CD4-positive, alpha-beta memory T cell (primary cell): ENCODE measurements at places on chromosomes 16 and 17. TPM values are rescaled to one million over a fixed set of nuclear protein-coding genes. Genes with fewer than 3 reads are reported as not detected.
A peak's percentile ranks its signal among the peaks of the same experiment; 100 is the strongest.

GRCh38 chr17:47952171-47953021 is 5.3 kb downstream of the PRR15L start:
- H3K36me3 ChIP-seq: no peaks in the 10 kb centered on the region
- no peak for DNase-seq
- no peak overlapping the region for H3K27ac ChIP-seq
- peaks cover 17% of the 10 kb centered on the region for H3K4me1 ChIP-seq

DNA sequence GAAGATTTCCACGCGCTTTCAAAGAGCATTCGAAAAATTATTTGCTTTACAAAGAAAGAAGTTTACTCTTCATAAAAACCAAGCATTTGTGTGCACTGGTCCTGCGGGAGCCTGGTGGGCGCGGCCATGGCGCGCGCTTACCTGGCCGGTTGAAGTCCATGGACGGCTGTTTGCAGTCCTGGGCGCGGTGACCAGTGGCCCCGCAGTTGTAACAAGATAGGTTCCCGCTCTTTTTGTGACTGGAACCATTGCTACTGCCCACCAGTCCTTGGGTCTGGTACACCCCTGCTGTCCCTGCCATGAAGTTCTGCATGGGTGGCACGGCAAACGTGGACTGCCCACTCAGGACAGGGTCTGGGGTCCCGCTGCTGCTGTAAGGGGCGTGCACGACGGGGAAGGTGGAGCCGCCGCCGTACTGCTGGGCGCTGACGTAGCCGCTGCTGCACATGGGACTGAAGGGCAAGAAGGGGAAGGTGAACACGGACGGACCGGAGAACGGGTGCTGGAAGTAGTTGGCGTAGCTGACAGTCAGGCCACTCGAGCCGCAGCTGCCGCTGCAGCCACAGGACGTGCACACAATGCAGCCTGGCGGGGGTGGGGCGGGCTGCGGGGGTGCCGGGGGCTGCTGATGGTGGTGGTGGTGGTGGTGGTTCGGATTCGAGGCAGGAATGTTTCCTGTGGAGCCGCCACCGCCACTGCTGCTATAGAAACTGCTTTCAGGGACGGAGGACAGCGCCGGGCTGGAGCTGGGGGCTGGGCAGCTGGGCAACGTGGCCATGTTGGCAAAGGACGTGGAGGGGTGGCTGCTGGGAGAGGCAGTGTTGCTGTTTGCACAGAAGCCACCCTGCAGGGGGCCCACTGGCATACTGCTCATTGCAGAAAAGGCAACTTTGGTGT is 19.5 kb downstream of the MAP1LC3B start:
- H3K4me1 ChIP-seq: no peaks in the 10 kb centered on the region
- H3K27ac ChIP-seq: no peak overlapping the region
- no peaks in the 10 kb centered on the region for H3K27me3 ChIP-seq
- no peak for DNase-seq

DNA sequence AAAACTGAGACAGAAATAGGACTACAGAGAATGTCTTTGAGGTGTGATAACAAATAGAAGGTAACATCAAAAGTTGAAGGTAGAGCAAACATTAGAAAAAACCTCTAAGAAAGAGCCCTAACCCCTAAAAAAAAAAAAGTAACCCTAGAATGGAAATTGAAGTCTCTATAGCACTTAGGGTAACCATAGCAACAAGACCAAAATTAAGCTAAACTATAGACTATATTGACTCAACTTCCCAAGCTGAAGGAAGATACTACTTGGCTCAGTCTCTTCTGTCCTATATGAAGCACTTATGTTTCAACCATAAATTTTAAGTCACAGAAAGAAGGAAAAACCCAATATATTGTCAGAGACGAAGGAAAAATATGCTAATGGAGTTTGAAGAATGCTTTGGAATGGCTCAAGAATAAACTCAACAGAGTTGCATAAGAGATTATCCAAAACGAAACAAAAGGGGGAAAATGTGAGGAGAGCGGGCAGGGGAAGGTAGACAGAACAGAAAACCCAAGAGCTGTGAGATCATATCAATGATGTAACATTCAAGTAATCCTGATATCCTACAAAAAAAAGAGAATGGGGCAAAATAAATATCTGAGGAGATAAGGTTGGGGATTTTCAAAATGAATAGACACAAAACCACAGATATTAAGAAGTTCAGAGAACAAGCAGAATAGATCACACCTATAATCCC is 88.4 kb downstream of the USP32 start:
- no peak overlapping the region for H3K27ac ChIP-seq
- no peak overlapping the region for H3K4me3 ChIP-seq
- DNase-seq: no peak
- H3K27me3 ChIP-seq: no peaks in the 10 kb centered on the region
- H3K36me3 ChIP-seq: no peaks in the 10 kb centered on the region

Gene SCGB1C2
- not detected for total RNA-seq

Gene PSMD3
- total RNA-seq: 60.3 TPM

Gene SULT1A2
- total RNA-seq: 0.49 TPM

Gene TNP2
- not detected for total RNA-seq

- no peaks in the 10 kb centered on the region for H3K4me1 ChIP-seq
- no peaks in the 10 kb centered on the region for H3K27me3 ChIP-seq
- no peak overlapping the region for H3K27ac ChIP-seq
- no peak for DNase-seq
Measured at GRCh38 chr17:61579347-61579746, 11.7 kb downstream of the NACA2 start.

DNA sequence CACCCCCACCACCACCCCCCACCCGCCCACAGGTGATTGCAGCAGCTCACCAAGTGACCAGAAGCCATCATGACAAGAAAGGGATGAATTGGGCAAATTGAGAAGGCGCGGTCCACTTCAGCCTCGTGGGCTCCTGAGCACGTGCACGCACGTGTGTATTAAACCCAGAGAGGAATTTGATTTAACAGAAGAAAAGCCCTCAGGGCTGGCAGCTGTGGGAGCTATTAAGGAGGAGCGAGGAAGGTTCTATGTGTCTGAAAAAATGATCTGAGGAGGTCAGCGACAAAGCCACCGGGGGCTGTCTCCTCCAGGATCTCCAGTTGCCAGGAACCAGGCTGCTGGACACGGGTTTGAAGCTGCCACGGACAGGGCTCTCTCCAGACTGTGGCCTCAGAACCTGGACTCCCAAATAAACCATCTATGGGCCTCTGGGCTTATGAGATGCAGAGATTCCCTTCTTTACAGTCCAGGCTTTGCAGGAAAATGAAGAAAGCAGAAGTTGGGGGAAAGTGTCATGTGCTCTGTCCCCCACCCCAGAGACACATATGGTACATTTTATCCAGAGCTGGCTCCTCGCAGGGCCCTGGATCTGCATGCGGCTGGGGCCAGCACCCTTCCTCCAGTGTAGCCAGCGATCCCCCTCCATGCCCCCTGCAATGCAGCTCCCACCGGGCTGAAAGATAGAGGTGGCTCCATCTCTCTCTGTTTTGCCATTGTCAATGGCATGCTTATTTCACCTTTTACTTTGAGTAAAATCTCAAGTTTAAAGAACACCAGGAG is 219.7 kb upstream of the RPL38 start:
- H3K27me3 ChIP-seq: no peaks in the 10 kb centered on the region
- no peaks in the 10 kb centered on the region for H3K4me1 ChIP-seq
- no peak for DNase-seq
- no peak overlapping the region for H3K4me3 ChIP-seq
- no peak overlapping the region for H3K27ac ChIP-seq
- H3K36me3 ChIP-seq: no peaks in the 10 kb centered on the region

DNA sequence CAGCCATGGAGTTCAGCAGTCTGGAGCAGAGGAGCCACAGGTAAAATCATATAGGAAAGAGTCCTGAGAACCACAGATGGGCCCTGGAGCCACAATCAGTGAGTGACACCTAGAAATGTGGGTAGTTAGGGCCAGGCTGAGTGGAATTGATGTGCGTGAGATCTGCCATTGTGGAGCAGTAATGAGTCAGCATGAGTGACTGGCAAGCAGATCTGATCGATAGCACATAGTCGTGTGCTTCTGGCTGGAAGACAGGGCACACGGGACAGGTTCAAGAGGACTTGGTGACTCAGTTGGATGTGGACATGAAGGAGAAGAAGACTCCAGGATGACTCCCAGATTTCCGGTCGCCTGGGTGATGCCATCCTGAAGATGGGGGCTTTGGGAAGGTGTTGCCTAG is 12.3 kb downstream of the ADORA2B start:
- peaks cover 15% of the 10 kb centered on the region for H3K4me1 ChIP-seq
- H3K27me3 ChIP-seq: no peaks in the 10 kb centered on the region
- DNase-seq: no peak

GRCh38 chr17:20926532-20926931 is 116.3 kb downstream of the USP22 start:
- DNase-seq: no peak
- no peak overlapping the region for H3K4me3 ChIP-seq
- no peaks in the 10 kb centered on the region for H3K36me3 ChIP-seq
- no peak overlapping the region for H3K27ac ChIP-seq
- no peaks in the 10 kb centered on the region for H3K4me1 ChIP-seq

Gene TEDC2
- total RNA-seq: 0.44 TPM

DNA sequence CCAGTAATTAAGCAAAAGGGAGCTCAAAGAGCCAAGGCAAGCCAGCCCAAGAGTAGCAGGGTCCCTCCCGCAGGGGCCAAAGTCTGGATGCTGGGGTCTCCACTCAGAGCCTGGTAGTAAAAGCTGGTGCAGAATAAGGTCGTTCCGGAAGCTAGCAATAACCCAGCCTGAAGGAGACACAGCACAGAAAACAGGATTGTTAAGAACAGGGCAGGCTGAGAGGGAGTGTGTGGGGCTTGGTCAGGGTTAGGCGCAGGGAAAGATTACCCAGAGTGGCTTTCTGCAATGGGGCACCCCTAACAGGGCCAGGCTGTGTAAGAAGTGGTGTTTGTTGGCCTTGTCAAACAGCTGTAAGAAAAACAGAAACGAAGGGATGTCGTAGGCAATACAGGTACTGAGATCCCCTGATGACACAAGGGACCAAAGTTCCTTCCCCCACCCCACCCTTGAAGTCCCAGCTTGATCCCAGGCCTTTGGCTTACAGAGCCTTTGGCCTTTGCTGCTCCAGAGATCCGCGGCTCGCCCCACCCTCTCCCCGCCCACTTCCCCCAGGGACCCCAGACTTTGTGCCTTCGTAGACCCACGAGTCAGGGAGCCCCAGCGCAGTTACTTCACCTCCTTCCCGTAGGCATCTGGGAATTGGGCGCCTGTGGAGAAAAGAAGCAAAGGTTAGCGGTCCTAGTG is 712 bp downstream of the TMEM256 start:
- H3K4me1 ChIP-seq: peaks cover 17% of the 10 kb centered on the region
- H3K36me3 ChIP-seq: no peaks in the 10 kb centered on the region
- peak overlapping the region; percentile 77 for H3K4me3 ChIP-seq
- no peak for DNase-seq
- H3K27ac ChIP-seq: peak overlapping the region; percentile 51
- no peaks in the 10 kb centered on the region for H3K27me3 ChIP-seq

Gene HSPB9
- total RNA-seq: not detected

GRCh38 chr16:49564496-49565229 is 191.1 kb downstream of the C16orf78 start:
- H3K4me3 ChIP-seq: no peak overlapping the region
- H3K27me3 ChIP-seq: no peaks in the 10 kb centered on the region
- no peaks in the 10 kb centered on the region for H3K36me3 ChIP-seq
- no peak for DNase-seq
- H3K4me1 ChIP-seq: no peaks in the 10 kb centered on the region

- DNase-seq: no peak
- H3K27ac ChIP-seq: no peak overlapping the region
- no peak overlapping the region for H3K4me3 ChIP-seq
Measured at GRCh38 chr16:54360681-54361080, 74.1 kb upstream of the IRX3 start.

DNA sequence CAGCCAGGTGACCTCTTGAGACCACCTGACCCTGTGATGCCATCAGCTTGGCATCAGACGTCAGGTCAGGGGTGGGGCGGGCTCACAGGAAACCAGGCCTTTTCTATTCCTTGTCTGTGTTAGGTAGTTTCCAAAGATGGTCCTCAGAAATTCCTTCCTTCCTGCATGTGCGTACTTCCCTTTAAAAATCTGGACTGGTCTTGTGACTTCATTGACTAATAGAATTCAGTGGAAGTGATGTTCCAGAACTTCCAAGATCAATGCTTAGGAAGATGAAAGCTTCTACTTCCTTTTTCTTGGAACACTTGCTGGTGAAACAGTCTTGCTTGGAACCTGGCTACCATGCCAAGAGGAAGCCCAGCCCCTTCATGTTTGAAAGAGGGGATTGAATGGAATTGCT is 10.0 kb upstream of the N4BP1 start:
- H3K27me3 ChIP-seq: no peaks in the 10 kb centered on the region
- no peak overlapping the region for H3K4me3 ChIP-seq
- no peak overlapping the region for H3K27ac ChIP-seq
- DNase-seq: no peak

DNA sequence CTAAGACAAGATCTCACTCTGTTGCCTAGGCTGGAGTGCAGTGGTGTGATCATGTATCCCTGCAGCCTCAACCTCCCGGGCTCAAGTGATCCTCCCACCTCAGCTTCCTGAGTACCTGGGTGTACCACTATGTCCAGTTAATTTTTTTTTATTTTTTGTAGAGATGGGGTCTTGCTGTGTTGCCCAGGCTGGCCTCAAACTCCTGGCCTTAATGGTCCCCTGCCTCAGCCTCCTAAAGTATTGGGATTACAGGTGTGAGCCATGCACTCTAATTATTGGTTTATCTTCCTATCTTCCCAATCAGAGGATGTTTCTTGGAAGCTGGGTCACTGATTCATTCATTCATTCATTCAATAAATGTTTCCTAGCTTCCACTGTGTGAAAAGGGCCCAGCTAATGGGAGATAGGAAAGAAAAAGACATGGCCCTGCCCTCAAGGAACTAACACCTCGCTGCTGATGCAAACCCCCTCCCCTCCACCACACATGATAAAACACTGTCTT is 8.5 kb downstream of the ASPHD1 start:
- no peak overlapping the region for H3K27ac ChIP-seq
- H3K4me3 ChIP-seq: no peak overlapping the region
- no peaks in the 10 kb centered on the region for H3K27me3 ChIP-seq
- H3K4me1 ChIP-seq: no peaks in the 10 kb centered on the region

Gene CALB2
- total RNA-seq: not detected

Gene OR3A2
- total RNA-seq: 1.9 TPM

DNA sequence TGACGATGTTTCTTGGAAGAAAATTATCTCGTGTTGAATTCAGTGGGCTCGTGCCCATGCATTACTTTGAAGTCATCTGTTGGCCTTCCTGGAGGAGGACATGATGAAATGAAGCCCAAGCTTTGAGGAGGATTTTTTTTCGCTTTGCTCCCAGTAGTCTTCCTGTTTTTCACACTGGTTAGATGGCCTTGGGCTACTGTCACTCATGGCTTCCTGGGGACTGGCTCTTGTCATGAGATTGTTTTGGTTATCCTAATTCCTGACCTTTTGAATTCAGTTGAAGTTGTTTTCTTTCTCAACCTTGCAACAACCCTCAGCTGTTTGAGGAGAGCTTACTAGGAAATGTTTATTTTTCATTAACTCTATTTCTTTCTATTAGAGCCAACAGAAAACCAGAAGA is 430.7 kb downstream of the HS3ST3B1 start:
- H3K36me3 ChIP-seq: no peaks in the 10 kb centered on the region
- no peaks in the 10 kb centered on the region for H3K4me1 ChIP-seq
- DNase-seq: no peak
- no peaks in the 10 kb centered on the region for H3K27me3 ChIP-seq
- no peak overlapping the region for H3K4me3 ChIP-seq
- no peak overlapping the region for H3K27ac ChIP-seq

- H3K27me3 ChIP-seq: peaks cover 1% of the 10 kb centered on the region
- no peak overlapping the region for H3K27ac ChIP-seq
- H3K4me3 ChIP-seq: no peak overlapping the region
- DNase-seq: no peak
- no peaks in the 10 kb centered on the region for H3K36me3 ChIP-seq
- no peaks in the 10 kb centered on the region for H3K4me1 ChIP-seq
Measured at GRCh38 chr17:7774055-7774521, 56.5 kb downstream of the DNAH2 start.

Gene TMEM238L
- total RNA-seq: not detected

GRCh38 chr16:88917915-88918627 is 51.6 kb upstream of the PABPN1L start:
- peaks cover 8% of the 10 kb centered on the region for H3K4me1 ChIP-seq
- H3K27me3 ChIP-seq: no peaks in the 10 kb centered on the region
- no peak overlapping the region for H3K27ac ChIP-seq

Gene ACSF3
- total RNA-seq: 71.2 TPM
